ENCODE measurements at places on chromosomes 5 and 9.

GRCh38 chr9:133258061-133259015 lies 16.7 kb downstream of the ABO start:
- no peak for DNase-seq

DNA sequence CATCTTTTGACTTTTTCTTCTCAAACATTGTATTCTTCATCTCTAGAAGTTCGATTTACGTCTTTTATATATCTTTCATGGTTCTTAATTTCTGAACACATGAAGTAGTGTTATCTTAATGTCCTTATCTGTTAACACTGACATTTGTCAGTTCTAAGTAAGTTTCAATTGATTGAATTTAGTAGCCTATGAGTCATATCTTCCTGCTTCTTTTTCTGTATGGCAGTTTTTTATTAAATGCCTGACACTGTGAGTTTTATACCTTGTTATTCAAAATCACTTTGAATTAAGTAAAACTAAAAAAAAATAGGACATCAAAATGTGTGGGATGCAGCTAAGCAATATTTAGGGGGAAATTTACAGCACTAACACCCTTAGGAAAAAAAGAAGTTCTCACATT lies 707.0 kb upstream of the ACO1 start:
- no peak for DNase-seq

GRCh38 chr9:125049212-125050049 lies 93.9 kb downstream of the SCAI start:
- DNase-seq, result no peak

GRCh38 chr5:42507451-42508097 lies 84.3 kb downstream of the GHR start:
- DNase-seq, result no peak

All from urinary bladder (tissue), 4 donors.